ENCODE measurements at places on chromosomes 5 and 9.

DNA sequence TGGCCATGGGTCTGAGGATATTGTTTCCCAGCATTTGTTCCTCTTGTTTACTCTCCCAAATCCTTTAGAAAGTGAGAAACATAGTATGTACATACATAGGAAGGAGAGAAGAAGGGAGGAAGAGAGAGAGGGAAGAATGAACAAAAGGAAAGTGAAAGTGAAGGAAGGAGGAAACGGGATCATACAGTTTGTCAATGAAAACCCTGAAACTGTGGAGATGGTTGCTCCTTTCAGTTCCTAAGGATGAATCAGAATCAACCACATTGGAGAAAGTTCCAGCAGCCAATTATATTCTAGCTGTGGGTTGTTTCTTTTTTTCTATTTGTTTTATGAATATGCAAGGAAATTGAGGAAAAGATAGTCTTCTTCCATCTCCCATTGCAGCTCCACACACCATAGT is 396.5 kb downstream of the MLLT3 start:
- DNase-seq, result no peak

DNA sequence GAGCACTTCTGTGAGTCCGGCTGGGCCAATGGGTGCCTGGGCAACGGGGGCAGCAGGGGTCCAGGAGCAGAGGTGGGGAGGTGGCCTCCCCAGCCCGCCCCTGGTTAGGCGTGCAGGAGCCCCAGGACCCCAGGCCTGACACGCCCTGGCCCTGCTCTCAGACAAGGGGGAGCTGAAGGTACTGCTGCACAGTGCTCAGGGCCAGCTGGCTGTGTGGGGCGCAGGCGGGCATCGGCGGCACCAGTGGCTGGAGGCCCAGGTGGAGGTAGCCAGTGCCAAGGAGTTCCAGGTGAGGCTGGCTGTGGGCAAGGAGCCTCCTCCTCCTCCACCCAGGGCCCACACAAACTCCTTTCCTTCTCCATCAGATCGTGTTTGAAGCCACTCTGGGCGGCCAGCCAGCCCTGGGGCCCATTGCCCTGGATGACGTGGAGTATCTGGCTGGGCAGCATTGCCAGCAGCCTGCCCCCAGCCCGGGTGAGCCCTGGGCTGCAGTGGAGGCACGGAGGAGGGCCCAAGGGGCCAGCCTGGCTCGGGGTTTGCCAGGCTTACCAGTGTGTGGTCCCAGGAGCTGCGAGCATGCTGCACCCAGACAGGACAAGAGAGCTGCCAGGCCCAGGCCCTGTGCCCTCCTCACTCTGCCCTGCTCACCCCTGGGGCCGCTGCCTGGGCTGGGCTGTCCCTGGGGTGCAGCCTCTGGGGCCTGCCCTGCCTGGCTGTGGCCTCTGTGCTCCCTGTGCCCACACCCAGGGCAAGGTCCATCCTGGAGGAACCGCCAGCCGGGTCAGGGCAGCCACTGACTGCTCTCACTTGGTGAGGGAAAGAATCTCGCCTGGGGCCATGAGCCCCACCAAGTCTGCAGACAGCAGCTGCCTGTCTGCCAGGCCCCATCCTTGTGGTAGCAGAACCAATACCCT is 7.0 kb downstream of the MAMDC4 start:
- peak; percentile 70 for DNase-seq

- DNase-seq, result no peak
Measured at GRCh38 chr9:126861707-126862103, 1.3 kb downstream of the ZBTB34 start.

- DNase-seq, result no peak
Measured at GRCh38 chr9:130914417-130915095, 17.9 kb upstream of the QRFP start.

DNA sequence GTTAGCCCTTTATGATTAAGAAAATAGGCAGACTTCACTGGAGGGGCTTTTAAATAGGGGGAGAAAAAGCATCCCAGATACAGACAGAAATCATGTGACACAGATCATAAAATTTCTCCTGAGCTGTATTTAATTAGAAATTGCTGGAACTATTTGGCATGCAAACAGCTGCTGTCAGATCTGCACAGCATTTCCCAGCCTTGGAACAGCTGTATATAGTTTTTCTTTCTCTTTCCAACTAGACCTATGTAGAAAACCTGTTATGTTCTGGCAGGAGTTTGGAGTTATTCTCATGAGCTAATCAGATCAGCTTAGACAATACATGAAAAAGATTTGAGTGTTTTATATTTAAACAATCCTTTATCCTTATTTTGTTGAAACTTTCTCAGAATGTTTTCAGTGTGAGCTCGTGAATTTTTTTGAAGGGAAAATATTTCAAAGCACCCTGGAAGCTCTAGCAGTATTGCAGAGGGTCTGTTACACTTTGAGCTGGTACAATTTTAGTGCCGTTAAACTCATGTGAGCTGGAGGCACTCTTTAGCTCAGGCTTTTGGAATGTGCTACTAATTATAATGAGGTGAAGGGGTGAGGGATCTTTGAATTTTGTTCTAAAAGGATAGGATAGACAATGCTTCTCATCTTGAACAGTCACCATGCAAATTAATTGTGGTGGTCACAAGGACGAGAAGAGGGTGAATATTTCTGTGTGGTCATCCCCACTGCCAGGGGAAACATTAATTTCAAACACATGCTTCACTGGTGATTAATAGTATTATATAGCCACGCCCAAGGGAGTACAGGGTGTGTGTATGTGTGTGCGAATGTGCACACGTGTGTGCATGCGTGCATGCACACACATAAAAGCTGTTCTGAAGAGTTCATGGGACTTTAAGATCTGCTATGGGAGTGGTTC is 239.4 kb upstream of the FBXL7 start:
- DNase-seq, result no peak

DNA sequence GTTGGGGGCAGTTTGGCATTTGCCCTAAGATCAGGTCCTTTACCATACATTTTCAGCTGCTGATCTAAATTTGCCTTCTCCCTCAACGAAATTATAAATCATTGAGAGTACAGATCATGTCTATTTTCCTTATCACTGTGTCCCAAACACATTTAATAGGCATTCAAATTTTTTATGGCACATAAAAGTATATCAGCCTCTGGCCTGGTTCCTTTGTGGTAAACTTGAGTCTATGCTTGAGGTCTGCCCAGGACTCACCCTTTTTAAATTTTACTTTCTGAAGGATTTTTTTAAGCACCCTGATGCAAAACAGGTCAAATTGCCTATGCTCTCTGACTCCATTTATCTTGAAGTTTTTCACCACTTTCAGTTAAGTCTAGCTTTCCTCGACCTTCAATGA is 163.6 kb upstream of the GRIN3A start:
- no peak for DNase-seq

GRCh38 chr5:57172466-57173318 is 1.2 kb upstream of the GPBP1 start:
- DNase-seq, result peak; percentile 38

DNA sequence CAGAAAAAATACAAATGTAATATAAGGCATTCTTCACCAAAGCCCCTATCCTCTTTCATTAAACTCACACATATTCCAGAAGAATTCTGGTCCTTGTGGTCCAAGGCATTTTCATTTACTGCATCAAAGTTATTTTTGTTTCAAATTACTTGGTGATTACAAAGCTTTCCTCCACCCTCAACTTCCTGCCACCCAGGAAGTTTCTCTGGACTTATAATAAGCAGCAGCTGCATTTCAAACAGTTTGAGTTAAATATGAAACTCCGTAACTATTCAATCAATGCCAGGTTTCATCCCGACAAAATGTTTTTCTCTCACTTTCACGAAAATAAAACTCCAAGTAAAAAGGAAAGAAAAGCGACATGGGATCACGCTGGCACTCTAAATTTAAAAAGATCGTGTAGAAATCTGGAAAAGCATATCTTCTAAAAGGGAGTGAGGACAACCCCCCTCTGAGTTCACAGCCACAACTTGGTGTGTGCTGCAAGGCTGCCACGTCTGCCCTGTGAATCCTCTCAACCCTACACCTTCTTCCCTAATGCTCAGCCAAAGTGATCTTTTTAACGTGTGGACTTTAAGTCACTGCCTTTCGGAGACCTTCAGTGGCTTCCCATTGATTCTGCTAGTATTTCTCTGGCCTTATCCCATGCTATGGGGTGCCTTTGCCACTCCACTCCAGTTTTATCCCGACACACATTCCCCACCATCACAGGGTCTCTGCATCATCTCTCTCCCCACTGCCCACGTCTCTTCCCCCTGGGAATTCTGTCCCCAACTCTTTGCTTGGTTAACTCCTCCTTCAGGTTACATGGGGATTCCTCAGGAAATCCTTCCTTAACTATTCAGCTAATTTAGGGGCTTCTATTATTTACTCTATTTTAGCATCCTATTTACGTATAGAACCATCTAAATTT is 91.1 kb upstream of the CER1 start:
- no peak for DNase-seq

- DNase-seq, result no peak
Measured at GRCh38 chr5:135864503-135865435, 30.3 kb downstream of the SLC25A48 start.

DNA sequence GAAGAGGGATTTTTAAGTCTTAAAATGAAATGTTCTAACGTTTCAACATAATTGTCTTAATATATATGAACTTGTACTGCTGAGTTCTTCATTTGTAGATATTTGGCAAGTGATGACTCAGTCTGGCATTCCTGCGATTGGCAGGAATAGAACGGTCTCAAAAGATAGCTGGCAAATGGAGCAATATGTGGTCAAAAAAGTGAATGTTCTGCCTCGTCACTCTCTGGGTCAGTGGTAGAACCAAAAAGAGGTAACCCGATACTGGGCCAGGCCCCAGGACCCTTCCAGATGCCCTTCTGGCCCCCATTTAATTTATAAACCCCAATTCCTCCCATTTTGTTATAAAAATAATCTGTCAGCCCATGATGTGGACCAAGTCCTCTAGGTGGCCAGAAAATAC is 39.2 kb downstream of the ZNF366 start:
- no peak for DNase-seq

GRCh38 chr5:140969880-140970279 is 3.6 kb downstream of the PCDHAC2 start:
- no peak for DNase-seq

DNA sequence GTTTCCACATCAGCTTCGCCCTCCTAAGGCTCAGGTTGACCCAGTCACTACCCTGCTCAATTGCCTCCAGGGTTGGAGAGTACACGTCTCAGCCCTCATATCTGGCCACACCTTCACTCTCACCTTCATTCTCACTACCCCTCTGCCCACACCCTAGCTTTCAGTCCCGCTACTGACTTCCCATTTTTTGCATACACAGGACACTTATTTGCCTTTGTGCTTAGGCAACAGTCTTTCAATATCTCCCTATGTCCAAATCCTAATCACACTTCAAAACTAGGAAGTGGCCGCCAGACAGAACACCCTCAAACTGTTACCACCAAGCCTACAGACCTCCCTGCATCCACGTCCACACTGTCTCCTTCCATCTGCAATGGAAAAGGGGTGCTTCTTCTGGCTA is 10.9 kb downstream of the MCTP1 start:
- no peak for DNase-seq

- no peak for DNase-seq
Measured at GRCh38 chr5:141489841-141490240, 960 bp downstream of the PCDHGC5 start.

GRCh38 chr5:1535646-1536045 is 11.9 kb upstream of the LPCAT1 start:
- DNase-seq, result no peak

Data from globus pallidus (tissue), 1 donor.